Esophagus squamous epithelium (tissue), 5 donors: ENCODE measurements at places on chromosomes 7 and 10. TPM values are rescaled to one million over a fixed set of nuclear protein-coding genes. Genes with fewer than 3 reads are reported as not detected.

NKX2-3 gene
- total RNA-seq: 0.19 TPM

FAM237B gene
- total RNA-seq: not detected

RADIL gene
- 1.8 TPM for total RNA-seq

COBL gene
- total RNA-seq: 9.5 TPM

KCND2 gene
- total RNA-seq: 0.09 TPM

CTAGE15 gene
- 2.3 TPM for total RNA-seq

ACTA2 gene
- 172 TPM for total RNA-seq

DNA sequence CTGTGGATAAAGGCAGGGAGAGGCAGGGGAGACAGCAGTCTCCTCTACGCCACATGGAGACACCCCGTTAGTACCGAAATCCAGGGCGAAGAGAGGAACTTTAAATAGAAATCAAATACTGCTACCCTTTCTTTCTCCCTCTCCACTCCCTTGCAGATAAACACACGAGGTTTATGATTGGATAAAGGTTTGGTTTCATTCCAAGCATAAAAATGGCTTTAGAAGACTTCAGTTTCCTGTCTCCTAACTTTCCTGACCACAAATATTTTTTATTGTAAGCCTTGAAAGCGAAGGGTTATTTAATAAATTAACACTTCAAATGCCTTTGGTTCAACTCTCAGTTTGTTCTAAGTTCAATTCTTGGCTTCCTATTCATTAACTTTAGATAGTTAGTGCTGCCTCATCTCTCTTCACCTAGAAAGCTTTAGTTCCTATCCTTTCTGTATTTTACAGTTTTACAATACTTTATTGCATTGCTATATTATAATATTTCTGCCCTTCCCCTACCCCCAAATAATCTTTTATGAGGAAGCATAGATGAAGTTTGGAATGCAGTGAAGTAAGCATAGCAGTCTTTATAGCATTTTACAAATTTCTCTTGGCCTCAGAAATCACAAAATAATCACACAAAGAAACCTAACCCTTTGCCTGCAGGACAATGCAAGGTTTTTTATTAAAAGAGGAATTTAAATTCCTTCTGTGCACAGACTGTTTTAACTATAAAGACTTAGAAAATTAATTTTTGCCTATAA lies 31.5 kb upstream of the ARID5B start:
- peak overlapping the region; percentile 21 for H3K4me3 ChIP-seq
- H3K4me1 ChIP-seq: no peaks in the 10 kb centered on the region
- no peak for DNase-seq

GRCh38 chr7:10034843-10035556 lies 938.7 kb upstream of the PHF14 start:
- no peak overlapping the region for H3K4me3 ChIP-seq
- no peak for DNase-seq
- H3K27me3 ChIP-seq: no peaks in the 10 kb centered on the region
- no peaks in the 10 kb centered on the region for H3K36me3 ChIP-seq
- no peak overlapping the region for H3K27ac ChIP-seq

DNA sequence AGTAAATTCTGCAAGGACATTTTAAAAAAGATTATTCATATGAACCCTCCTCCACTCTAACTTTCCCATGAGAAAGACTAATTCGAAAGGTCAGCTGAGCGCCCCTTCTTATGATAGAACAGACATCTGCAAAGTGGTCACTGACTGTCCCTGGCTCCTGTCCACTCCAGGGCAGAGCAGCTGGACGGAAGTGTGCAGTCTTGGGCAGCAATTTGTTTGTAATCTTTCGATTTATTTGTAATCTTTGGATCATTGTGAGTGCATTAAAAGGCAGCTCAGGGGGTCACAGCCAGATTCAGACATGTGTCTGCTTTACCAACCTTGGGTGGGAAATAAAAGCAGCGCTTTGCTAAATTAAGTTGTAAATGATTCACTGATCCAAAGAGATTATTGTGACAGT lies 158.8 kb upstream of the ADARB2 start:
- no peaks in the 10 kb centered on the region for H3K36me3 ChIP-seq
- no peak overlapping the region for H3K4me3 ChIP-seq
- peaks cover 5% of the 10 kb centered on the region for H3K27me3 ChIP-seq
- no peak overlapping the region for H3K27ac ChIP-seq
- no peaks in the 10 kb centered on the region for H3K4me1 ChIP-seq
- DNase-seq: no peak

DNA sequence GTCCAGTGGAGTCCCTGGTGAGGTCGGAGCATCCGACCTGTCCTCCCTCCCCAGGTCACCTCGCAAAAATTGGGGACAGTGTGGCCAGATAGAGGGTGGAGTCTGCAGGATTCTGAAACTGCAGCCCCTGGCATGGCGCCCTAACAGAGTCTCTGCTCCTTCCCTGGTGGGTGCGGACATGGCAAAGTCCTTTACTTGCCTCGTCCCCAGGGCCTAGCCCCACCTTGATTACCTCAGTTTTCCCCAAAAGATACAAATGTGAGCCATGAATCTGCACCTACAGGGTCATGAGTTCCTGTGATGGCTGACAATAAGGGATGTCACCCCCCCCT lies 47.7 kb downstream of the NPVF start:
- peak overlapping the region; percentile 81 for H3K4me3 ChIP-seq
- H3K4me1 ChIP-seq: peaks cover 7% of the 10 kb centered on the region
- no peaks in the 10 kb centered on the region for H3K27me3 ChIP-seq
- peak overlapping the region; percentile 91 for H3K27ac ChIP-seq
- no peak for DNase-seq
- H3K36me3 ChIP-seq: no peaks in the 10 kb centered on the region

DNA sequence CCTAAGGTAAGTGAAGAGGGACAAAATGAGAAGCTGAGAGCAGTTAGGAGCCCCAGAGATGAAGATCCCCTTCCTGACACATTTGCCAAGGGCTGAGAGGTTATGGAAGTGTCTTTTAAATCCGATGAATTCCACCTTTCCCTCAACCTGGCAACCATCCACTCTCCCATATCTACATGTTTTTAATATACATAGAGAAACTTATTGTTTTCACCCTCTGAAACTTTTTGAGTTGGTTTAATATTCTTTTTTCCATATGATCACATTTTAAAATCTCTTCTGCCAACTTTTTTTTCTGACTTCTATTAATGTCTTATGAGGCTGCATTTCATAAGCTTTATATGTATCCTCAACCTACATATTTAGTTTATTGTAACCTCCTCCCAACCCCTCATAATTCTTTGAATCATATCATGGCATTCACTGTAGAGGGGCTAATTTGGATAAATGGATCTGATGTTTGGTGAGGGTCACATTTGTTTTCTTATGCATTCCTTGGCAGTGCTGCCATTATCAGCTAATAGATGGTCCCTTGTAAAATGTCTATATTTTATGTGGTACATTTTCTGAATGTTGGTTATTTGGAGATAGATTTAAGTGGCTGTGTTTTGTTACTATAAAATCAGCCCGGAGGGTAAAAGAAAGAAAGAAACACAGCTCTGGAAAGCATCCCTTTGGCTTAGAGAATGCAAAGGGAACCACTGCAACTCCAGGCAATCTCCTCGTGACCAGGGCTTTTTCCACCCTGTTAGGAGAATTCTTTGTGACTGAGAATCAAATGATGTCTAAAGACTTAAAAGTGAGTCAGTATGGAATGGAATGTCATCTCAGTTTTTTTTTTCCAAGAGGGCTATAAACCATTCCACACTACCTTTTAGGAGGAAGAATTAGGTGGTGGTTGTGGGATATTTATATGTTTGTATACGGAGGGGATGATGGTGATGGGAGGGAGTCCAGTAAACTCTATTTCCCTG lies 334.4 kb downstream of the SUGCT start:
- no peak overlapping the region for H3K27ac ChIP-seq
- no peak overlapping the region for H3K4me3 ChIP-seq
- H3K36me3 ChIP-seq: no peaks in the 10 kb centered on the region
- H3K27me3 ChIP-seq: no peaks in the 10 kb centered on the region
- no peaks in the 10 kb centered on the region for H3K4me1 ChIP-seq

GRCh38 chr10:35336921-35337823 lies 863 bp downstream of the CCNY start:
- DNase-seq: no peak
- H3K36me3 ChIP-seq: no peaks in the 10 kb centered on the region
- H3K27ac ChIP-seq: peak overlapping the region; percentile 85
- H3K4me3 ChIP-seq: peak overlapping the region; percentile 71
- no peaks in the 10 kb centered on the region for H3K27me3 ChIP-seq

GRCh38 chr10:128723631-128724205 lies 597.5 kb upstream of the MKI67 start:
- H3K27ac ChIP-seq: no peak overlapping the region
- no peak for DNase-seq
- H3K4me1 ChIP-seq: no peaks in the 10 kb centered on the region
- H3K36me3 ChIP-seq: no peaks in the 10 kb centered on the region
- no peak overlapping the region for H3K4me3 ChIP-seq

DNA sequence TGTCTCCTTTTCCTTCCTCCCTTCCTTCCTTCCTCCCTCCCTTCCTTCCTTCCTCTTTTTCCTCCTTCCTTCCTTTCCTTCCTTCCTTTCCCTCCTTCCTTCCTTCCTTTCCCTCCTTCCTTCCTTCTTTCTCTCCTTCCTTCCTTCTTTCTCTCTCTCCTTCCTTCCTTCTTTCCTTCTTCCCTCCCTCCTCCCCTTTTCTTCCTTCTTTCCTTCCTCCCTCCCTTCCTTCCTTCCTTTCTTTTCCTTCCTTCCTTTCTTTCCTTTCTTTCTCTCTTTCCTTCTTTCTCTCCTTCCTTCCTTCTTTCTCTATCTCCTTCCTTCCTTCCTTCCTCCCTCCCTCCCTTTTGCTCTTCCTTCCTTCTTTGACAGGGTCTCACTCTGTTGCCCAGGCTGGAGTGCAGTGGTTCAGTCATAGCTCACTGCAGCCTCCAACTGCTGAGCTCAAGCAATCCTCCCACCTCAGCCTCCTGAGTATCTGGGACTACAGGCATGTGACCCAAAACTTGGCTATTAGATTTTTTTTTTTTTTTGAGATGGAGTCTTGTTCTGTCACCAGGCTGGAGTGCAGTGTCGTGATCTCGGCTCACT lies 15.9 kb upstream of the CYTH3 start:
- H3K36me3 ChIP-seq: no peaks in the 10 kb centered on the region
- H3K27me3 ChIP-seq: no peaks in the 10 kb centered on the region
- H3K4me3 ChIP-seq: no peak overlapping the region
- H3K27ac ChIP-seq: no peak overlapping the region

DNA sequence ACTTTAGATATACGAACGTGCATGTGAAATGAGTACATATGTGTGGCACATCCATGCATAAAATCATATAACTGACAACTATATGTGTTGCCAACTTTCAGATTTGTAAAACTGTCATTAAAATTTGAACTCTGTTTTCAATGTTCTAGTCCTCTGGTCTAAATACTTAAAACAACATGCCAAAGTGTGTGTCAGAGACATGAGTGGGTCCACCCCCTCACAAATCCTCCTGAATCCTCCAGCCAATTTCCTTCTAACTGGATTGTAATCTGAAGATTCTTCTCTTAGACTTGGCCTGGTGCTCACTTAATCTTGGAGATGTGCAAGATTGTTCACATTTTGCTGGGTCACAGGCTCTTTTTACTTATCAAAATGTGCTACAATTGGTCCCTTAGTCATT lies 184.1 kb downstream of the RELN start:
- H3K36me3 ChIP-seq: no peaks in the 10 kb centered on the region
- no peak overlapping the region for H3K4me3 ChIP-seq
- H3K27ac ChIP-seq: no peak overlapping the region
- no peaks in the 10 kb centered on the region for H3K4me1 ChIP-seq

GRCh38 chr10:29635711-29636144 lies 957 bp upstream of the SVIL start:
- no peak for DNase-seq
- no peaks in the 10 kb centered on the region for H3K27me3 ChIP-seq
- H3K36me3 ChIP-seq: no peaks in the 10 kb centered on the region

DNA sequence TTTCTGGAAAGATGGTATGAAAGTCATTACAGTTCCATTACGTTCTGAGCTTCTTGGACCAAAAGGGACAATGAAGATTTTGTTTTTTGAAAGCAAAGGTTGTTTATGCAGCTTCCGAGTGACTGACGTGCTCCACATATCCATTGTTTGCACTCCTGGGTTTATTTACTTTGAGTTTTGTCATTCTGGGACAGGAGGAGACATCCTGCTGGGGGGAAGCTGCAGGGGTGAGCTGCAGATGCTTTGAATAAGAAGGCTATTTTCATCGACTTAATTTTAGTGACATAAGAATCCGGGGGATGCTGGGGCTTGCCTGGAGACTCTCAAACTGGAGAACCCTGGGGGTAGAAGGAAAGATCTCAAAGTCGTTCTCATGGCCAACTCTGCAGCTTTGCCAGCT lies 12.7 kb upstream of the SFMBT2 start:
- H3K27me3 ChIP-seq: no peaks in the 10 kb centered on the region
- DNase-seq: no peak
- no peaks in the 10 kb centered on the region for H3K36me3 ChIP-seq
- no peak overlapping the region for H3K4me3 ChIP-seq
- no peak overlapping the region for H3K27ac ChIP-seq

GRCh38 chr10:125159932-125160855 lies at the start of gene CTBP2:
CTBP2 (minus strand) TSS chr10:125160563.
- no peak for DNase-seq
- no peaks in the 10 kb centered on the region for H3K36me3 ChIP-seq
- peak within 1 kb of the TSS; percentile 72 for H3K4me3 ChIP-seq

GRCh38 chr10:92387289-92387940 lies 96.4 kb downstream of the MARCHF5 start:
- H3K4me3 ChIP-seq: no peak overlapping the region
- no peaks in the 10 kb centered on the region for H3K36me3 ChIP-seq
- no peak overlapping the region for H3K27ac ChIP-seq

DNA sequence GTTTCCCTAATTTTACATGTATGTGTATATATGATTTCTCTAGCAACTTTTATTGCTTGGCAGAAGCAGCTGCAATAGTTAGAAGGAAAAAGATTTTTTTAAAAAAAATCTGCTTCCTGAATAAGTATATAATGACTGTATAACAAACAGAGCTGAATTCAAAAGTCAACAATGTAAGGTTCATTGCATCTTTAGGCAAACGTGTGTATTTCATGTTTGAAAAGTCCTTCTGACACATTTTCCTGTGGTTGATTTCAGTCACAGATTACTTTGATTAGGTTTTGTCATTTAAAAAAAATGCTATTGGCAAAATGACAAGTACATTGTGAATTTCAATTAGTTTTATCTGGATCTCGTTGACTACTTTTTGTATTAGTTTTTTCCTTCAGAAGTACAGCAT lies 231.0 kb downstream of the CSTF2T start:
- no peaks in the 10 kb centered on the region for H3K4me1 ChIP-seq
- no peak overlapping the region for H3K27ac ChIP-seq
- no peak for DNase-seq
- H3K4me3 ChIP-seq: no peak overlapping the region

DNA sequence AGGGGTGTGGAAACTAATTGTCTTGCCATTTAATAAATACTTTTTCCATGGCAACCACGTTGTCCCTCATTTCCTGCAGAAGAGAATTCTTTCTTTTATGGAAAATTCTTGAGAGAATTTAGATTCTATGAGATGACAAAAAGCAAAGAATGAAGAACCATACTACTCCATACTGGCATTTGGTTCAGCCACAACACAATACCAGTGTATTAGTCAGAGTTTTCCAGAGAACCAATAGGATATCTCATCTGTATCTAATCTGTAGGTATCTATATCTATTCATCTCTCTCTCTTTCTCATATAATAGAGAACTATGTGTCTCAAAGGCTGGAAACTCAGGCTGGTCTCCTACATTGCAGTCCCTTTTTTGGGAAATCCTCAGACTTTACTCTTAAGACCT lies 44.6 kb upstream of the NAMPT start:
- H3K4me3 ChIP-seq: no peak overlapping the region
- H3K4me1 ChIP-seq: peaks cover 17% of the 10 kb centered on the region
- DNase-seq: no peak
- H3K27me3 ChIP-seq: no peaks in the 10 kb centered on the region

GRCh38 chr10:117727421-117727820 lies 184.9 kb downstream of the EMX2 start:
- H3K27ac ChIP-seq: no peak overlapping the region
- no peak for DNase-seq
- no peak overlapping the region for H3K4me3 ChIP-seq
- H3K36me3 ChIP-seq: no peaks in the 10 kb centered on the region
